Hippocampal formation (tissue), 2 donors: ENCODE measurements at places on chromosomes 3 and 15.

DNA sequence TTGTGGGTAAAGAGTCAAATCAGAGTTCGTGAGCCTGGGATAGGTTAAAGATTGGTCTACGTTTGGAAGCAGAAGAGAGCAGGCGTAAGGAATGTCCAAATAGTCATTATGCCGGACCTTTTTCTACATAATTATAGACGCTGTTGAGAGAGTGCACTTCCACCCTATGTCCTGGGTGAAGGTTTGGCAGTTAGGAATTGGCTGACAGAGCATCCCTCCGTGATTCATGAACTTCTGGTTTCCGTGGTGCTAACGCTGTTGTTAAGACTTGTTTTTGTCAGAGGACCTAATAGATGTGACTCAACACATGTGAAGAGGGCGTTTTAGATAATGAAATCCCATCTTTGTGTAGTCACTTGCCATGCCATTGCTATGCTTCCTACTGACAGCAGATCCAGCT, 1.1 kb downstream of the EAF1 start:
- DNase-seq, result no peak

DNA sequence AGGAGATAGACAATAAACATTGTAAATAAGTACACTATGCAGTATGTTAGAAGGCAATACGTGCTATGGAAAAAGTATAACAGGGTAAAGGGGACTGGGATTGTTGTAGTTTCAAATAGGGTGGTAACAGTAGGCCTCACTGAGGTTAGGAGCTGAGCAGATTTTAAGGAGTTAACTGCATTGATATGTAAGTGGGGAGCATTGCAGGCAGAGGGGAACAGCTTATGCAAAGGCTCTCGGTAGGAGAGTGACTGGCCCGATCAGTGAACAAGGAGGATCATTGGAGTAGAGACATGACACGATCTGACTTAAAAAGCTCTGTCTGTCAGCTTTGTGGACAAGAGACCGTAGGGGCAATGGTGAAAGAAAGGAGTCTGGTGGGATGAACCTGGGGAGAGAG, 46.8 kb downstream of the PCCB start:
- no peak for DNase-seq

- DNase-seq, result no peak
These were observed 173.5 kb downstream of the OR4M2 start for GRCh38 chr15:22253676-22254408.

GRCh38 chr15:92584105-92584504, 71.5 kb downstream of the FAM174B start:
- DNase-seq, result no peak

GRCh38 chr3:22431334-22431733, 680.3 kb upstream of the ZNF385D start:
- no peak for DNase-seq

DNA sequence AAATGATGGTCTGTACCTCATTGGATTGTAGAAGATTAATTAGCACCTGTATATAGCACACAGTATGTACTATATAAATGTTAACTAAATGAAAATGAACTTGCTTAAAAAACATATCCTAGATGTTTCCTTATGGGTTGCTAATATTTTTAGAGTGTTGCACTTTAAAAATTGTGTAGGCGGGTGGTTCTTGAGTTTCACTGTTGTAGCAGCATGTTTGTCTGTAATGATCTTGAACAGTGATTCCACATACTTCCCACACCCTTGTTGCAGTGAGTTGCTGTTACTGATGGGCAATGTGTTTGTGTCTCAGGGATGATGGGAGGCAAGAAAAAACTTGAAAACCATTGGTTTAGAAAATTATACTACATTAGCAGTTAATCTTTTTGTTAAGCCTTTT, 22.0 kb downstream of the USP3 start:
- DNase-seq, result no peak

DNA sequence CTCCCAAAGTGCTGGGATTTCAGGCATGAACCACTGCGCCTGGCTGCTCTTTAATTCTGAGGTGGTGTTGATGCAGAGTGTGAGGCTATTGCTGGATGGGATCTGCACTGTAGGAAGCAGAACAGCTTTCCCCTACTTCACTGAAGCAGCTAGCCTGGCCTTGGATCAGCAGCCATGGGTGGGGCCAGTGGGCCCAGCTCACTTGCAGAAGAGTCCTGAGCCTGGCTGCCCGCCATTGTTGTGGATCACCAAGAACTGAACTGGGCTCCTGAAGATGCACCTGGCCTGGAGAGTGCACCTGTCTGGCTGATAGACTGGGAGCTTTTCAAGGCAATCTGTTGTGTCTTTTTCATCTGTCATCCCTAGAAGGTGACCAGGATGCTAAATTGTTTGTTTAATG, 11.9 kb downstream of the TLNRD1 start:
- no peak for DNase-seq
